Activated naive CD4-positive, alpha-beta T cell (primary cell): ENCODE measurements at places on chromosomes 2 and 18.

- no peak for DNase-seq
Observed at GRCh38 chr2:53998834-53999233, 28.0 kb upstream of the PSME4 start.

DNA sequence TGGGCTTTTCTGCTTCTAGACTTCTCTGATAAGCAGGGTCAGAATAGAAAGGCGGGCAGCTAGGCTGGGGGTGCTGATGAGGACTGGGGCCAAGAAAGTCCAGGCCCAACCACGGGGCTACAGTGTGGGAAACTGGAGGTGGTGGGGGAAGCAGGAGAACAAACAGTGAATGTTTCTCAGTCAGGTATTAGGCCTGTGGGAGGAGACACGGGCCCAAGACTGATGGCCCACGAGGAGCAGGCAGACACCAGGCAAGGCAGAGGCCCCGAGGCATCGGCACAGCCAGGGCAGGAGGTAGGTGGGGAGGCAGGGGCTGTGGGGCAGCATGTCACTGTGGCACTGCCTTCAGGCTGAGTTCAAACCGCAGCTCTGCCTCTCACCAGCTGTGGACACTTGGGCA lies 40.7 kb downstream of the KCNIP3 start:
- no peak for DNase-seq

- no peak for DNase-seq
Observed at GRCh38 chr2:186841940-186842339, 7.0 kb downstream of the ZSWIM2 start.

DNA sequence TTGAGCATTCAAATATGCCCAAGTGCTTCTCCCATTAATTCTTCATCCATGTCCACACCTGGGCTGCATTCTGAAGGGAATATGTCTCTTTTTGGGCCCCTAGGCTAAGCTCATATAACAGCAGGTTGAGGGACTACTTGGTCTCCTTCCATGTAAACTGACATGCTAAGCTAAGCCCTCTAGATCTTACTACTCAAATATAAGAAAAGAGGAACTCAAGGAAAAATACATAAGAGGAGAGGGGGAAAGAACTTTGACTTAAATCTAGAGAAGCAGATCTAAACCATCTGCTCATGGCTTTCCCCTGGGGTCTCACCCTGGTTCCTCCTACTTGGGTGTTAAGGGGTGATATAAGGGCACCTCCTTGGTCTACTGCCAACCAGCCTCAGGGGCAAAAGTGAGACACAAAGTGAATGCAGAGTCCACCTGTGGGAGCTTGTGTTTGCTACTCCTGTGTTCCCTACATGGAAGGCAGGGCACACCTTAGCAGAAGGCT lies 19.8 kb upstream of the NFU1 start:
- DNase-seq: no peak

DNA sequence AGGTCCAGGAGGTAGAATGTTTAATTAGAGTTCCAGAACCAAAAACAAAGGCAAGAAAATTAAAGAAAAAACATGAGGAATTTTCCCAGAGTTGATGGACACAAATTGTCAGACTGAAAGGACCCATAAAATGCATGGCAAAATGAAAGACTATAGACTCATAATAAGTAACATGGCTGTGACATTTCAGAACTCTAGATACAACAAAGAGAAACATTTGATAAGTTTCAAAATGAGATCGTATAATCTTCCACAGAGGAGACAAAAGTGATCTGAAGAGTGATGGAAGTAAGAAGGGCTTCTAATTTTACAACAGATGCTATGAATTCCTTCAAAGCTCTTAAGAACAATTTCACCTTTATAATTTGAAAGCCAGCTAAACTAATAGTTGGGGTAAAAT lies 20.4 kb downstream of the ORC4 start:
- no peak for DNase-seq

DNA sequence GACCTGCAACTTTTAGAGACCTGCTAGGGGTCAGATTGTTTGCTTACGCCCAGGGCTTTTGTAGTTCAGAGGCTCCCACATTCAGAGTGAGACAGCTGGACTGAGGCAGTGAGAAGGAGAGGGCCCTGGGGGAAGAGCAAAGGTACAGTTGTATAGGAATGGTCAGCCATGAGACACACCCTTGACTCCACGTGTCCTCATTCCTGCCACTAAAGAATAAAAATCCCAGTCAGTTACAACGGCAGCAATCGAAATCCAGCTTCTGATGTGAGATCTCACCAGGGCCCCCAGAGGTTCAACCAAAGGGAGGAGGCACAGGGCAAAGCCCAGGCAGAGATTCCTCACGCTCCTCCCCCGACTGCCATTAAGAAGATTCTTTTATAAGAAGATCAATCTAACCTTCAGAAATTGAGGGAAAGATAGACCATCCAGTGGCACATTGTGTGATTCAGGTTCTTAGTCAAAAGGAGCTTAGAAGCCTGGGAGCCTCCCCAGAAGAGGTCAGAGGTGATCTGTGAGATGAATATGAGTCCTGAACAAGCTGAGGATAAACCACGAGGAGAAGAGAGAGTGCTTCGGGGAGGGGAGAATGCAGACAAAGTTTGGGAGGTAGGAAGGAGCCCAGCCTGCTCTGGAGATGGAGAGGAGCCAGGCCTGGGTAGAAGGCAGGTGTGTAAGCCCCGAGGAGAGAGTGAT lies 317.0 kb downstream of the CYP26B1 start:
- DNase-seq: no peak

GRCh38 chr2:696463-696862 lies 19.3 kb upstream of the TMEM18 start:
- DNase-seq: no peak

GRCh38 chr2:109611467-109612095 lies 2.2 kb downstream of the SEPTIN10 start:
- DNase-seq: no peak

DNA sequence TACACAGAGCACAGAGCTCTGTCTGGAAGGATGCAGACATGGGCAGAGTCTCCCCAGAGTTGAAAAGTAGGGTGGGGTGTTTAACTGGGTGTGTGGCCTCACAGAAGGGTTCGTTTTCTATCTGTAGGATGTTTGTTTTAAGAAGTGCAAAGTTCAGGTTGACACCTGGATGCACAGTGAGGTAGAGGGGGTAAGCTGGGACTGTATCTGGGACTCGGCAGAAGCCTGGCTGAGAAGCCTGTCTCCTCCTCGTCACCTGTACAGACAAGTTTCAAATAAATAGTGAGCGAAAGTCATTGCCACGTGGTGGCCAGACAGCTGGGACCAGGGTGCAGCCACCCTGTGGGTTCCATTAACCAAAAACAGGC lies 145.9 kb downstream of the KLHL29 start:
- DNase-seq: no peak

GRCh38 chr18:48428475-48429177 lies 19.4 kb upstream of the ZBTB7C start:
- no peak for DNase-seq

DNA sequence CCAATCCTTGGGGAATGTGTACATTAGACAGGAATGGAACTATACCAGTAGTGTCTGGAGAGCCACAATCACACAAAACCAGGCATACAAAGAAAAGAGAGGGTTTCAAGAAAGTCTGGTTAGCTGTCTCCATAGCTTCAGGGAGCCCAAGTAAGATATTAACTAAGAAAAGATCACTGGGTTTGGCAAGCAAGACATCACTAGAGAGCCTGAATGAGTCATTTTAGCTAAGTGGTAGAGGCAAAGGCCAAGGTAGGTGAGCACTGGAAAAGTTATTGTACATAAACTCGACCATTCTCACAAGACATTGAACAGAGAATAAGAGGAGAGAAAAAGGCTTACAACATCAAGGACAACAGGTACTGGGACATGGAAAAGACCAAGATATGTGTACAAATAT lies 143.8 kb upstream of the ARL4C start:
- DNase-seq: no peak

DNA sequence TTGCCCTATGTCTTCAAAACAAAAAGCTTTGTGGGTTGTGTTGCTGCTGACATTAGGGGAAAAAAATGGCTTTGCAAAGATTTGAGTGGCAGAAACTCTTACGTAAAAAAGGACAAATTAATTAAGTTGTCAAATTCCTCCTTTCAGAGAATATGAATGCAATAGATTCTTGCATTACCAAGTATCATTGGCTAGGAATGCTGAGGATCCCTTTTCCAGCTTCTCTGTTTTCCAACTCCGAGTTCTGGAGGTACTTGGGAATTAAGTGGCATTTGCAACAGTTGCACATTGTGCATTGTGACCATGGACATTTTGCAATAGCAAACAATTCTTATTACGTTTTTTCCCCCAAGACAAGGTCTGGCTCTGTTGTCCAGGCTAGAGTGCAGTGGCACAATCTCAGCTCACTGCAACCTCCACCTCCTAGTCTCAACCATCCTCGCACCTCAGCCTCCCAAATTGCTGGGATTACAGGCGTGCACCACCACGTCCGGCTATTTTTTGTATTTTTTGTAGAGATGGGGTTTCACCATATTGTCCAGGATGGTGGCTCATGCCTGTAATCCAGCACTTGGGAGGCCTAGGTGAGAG lies 29.9 kb upstream of the PPP1CB start:
- no peak for DNase-seq

DNA sequence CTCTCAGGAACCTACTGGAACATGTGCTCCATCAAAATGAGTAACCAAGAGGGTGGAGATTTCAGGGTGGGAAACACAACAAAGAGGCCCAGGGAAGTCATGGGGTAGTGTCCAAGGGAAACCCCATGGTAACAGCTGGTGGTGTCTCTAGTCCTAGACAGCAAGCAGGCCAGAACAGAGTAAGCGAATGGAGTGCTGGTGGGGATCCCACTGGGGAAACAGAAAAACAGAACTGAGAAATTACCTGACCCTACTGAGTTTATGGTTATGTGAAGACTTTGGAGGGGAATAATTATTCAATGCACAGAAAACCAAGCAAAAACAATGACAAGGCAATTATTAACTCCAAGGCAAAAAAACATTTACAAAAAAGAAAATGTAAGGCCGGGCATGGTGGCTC lies 16.9 kb downstream of the ERCC3 start:
- DNase-seq: no peak

DNA sequence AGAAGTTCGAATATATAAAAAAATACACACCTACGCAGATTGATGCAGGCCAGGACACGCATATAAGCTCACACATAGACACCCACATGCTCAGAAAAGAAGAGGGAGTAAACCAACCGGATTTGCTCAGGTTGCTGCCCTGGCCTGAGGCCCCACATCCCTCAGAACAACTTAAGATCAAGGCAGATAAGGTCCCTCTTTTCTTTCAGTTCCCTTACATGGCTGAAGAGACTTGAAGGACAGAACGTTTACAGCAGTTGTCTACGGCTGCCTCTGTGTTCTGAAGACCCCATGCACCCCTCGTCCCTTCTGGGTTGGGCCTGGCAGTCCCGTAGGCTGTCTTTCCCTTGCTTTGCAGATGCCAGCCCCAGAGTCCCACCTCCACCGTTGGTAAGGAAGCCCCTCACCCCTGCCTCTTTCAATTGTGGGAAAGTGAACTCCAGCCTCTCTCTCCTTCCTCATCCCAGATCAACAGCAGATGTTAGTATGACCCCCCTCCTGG lies 4.3 kb upstream of the NAGK start:
- DNase-seq: no peak

DNA sequence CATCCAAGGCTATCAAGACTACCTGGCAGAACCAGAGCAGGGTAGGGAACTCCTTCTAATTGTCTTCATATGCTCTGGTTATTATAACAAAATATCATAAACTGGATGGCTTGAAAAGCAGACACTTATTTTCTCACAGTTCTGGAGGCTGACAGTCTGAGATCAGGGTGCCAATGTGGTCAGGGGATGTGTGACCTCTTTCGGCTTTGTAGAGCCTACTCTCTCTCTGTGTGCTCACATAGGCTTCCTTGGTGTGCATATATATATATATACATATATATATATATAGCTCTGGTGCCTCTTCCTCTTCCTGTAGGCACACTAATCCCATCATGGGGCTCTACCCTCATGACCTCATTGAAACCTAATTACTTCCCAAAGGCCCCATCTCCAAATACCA lies 101.6 kb downstream of the ARL6IP6 start:
- no peak for DNase-seq

DNA sequence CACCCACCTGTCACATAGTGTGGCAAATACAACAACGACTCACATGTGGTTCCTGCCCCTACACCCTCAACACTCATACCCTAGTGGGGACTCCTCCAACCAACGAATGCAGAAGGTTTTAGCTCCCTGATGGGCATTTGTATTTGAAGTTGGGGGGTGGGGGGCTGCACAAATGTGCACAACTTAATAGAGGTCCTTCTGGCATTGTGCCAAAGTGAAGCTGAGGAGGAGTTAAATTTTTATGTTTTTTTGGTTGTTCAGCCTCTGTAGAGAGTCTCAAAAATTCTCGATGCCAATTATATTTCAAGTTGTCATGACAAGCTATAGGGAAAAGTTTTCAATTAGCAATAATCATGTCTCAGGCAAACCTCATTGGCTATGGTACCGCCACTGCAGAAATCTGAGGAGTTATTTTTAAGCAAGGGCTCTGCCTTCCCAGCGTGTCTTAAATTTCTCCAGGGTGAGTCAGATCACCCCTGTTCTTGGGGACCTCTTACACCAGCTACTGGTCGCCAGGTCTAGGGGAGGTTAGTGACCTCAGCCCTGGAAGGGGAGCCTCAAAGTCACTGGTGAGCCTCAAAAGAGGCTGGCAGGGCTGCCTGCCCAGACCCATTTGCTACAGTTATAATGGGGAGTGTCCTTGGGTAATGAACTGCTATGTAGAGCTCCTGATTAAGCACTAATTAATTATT lies 102.7 kb upstream of the TAF1B start:
- DNase-seq: no peak

- no peak for DNase-seq
Observed at GRCh38 chr2:110103061-110103961, 12.3 kb downstream of the MALL start.

- no peak for DNase-seq
Observed at GRCh38 chr2:108927936-108928659, 60.9 kb downstream of the EDAR start.

GRCh38 chr18:21112543-21113105 lies 1.0 kb upstream of the ROCK1 start:
- no peak for DNase-seq

DNA sequence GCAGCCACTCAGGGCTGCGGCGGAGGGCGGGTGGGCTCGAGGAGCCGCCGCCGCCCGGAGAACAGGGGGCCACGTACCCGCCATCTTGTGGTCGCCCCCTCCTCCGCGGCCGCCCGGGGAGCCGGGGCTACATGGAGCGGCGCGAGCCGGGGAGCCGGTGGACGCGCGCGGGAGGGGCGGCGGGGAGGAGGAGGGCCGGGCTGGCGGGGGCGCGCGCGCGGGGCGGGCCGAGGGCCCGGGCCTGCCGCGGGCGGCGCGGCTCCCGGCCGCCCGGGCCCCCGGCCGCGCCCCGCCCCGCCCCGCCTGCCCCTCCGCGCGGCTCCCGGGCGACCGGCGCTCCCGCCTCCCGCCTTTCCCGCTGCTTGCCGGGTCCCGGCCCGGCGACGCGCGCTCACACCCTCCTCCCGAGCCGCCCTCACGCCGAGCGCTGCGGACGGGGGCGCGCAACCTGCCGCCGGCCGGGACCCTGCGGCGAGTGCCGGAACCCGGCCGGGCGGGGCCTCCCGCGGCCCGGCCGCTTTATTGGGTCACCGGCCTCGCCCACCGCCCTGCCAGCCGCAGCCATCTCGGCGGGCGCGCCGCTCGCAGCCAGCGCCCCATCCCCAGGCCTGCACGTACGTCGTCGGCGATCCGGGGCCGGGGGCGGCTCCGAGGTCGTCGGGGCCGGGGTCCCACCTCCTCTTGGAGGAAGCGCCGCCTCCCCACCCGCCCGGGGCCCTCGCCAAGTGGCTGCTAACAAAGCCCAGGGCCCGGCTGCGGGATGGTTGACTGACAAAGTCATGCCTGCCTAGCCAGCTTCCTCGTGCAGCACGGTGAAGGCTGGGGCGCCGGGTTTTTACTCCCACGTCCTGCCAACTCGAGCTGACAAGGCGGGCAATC lies at the start of gene PPP4R1:
TSS of gene PPP4R1 (minus strand) at position 159 of the 879 bp plus-strand sequence. CDS start at position 84, 75 bp downstream.
- peak; percentile 27 for DNase-seq

GRCh38 chr2:205024822-205025518 lies 479.7 kb downstream of the PARD3B start:
- no peak for DNase-seq
